ENCODE measurements at places on chromosomes 1 and 21. TPM values are rescaled to one million over a fixed set of nuclear protein-coding genes. Genes with fewer than 3 reads are reported as not detected.

Gene A3GALT2
- not detected for polyA plus RNA-seq

Gene RORC
- 10.7 TPM for polyA plus RNA-seq

Gene CASQ1
- not detected for polyA plus RNA-seq

Gene FAM3B
- polyA plus RNA-seq, result 1.5 TPM

Gene SCMH1
- polyA plus RNA-seq, result 11.4 TPM

Gene CDC7
- 0.43 TPM for polyA plus RNA-seq

Gene ATP1A2
- polyA plus RNA-seq, result 0.21 TPM

Gene FCRL2
- polyA plus RNA-seq, result not detected

All from liver (tissue), 10 donors.